Trophoblast cell (in vitro differentiated cells and primary cell): ENCODE measurements at places on chromosomes 2 and 18.

- DNase-seq: peak; percentile 87
Observed at GRCh38 chr2:72012886-72013574, 134.6 kb downstream of the CYP26B1 start.

DNA sequence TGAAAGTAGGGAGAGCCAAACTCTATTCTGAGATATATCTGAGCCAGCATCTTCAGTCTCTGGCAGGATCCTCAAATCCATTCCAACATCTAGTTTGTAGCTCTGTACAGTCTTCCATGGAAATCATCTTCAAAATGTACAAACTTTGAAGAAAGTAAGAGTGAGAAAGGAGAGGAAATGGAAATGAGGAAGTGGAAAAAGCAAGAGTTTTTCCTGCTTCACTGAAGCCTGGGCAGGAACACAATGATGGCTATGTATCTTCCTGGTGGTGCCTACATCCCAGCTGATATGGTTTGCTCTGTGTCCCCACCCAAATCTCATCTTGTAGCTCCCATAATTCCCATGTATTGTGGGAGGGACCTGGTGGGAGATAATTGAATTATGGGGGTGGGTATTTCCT lies 4.1 kb upstream of the RPIA start:
- DNase-seq: no peak

DNA sequence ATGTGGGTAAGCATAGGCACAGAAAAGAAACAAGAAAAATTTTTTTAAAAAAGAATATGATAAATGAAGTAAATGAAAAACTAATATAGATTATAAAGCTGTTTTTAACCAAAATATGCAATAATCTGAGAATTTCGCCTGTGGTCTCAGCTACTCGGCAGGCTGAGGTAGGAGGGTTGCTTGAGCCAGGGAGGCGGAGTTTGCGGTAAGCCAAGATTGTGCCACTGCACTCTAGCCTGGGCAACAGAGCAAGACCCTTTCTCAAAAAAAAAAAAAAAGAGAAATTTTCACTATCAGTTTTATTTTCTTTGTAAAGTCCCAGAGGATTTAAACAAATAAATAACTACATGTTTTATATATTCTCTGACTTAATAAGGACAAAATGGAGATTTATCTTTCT lies 47.3 kb downstream of the DHX57 start:
- no peak for DNase-seq

GRCh38 chr2:85988914-85989270 lies 100.1 kb upstream of the ST3GAL5 start:
- DNase-seq: no peak

DNA sequence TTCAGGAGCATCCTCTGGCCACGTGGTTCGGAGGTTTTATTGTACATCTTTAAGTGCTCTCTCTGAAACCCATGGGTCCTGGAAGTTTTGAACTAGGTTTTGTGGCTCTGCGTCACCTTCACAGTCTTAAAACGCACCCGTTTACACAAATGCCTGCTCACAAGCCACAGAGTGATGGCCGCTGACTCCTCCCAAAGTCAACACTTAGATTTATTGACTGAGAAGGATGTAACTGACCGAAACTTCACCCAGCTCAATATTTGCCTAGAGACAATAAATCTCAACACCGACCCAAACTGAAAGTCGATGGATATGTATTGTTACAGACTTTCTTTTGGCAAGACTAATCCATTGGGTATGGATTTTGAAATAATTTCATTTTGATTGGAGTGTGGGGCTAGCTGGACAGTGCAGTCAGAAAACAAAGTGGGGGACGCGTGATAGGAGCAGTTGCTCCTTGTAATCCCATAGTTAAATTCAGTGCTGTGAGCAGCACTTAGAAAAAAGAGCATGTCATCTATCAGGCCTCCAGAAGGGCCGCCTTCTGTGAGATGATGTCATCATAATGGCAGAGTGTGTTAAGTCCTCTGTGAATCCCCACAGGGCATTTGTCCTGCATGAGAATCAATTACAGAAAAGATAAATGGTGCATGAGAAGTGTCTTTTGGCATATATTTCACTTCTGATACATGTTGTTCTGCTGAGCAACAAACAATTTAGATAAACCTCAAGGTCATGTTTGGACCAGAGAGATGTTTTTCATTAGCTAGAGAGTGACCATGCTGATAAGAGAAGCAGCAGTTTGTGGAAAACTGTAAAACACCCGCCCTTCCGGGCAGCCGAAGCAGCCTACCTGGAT lies 183.7 kb downstream of the INO80D start:
- no peak for DNase-seq

DNA sequence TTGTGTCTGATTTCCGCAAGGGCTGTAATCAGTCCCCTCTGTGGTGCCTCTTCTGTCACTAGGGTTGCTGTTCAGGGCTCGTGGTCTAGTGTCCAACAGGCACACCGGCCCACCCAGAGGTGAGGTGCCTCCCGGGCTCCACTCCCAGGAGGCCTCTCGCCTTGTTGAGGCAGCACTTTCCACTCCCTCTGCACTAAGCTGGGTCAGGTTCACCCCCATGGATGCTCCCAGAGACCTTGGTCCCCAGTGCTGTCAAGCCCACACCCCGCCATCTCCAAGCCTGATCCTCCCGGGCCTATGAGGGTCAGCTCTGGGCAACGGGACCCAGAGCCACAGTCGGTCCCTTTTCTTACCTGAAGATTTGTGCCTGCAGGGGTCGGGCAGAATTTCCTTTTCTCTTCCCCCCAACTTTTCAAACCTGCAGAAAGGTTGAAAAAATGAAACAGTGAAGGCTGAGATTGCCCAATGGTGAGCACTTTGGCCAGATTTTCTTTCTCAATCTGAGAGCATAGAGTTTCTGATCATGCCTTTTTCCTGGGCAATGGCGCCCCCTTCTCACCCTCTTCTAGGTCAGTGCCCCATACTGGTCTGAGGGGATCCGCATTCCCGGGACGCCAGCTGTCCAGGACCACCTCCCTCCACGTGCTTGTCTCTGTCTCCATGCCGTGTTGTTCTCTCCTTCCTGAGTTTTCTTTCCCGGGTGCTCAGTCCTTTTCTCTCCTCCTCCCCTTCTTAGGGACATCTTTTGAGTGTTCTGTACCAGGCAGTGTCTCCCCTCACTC lies 148.0 kb downstream of the ASB1 start:
- DNase-seq: no peak

GRCh38 chr18:74378179-74378682 lies 62.6 kb downstream of the C18orf63 start:
- DNase-seq: no peak

- no peak for DNase-seq
Observed at GRCh38 chr18:27582760-27583412, 397.8 kb upstream of the CHST9 start.

GRCh38 chr2:33210626-33211025 lies 263.9 kb downstream of the LTBP1 start:
- DNase-seq: no peak

DNA sequence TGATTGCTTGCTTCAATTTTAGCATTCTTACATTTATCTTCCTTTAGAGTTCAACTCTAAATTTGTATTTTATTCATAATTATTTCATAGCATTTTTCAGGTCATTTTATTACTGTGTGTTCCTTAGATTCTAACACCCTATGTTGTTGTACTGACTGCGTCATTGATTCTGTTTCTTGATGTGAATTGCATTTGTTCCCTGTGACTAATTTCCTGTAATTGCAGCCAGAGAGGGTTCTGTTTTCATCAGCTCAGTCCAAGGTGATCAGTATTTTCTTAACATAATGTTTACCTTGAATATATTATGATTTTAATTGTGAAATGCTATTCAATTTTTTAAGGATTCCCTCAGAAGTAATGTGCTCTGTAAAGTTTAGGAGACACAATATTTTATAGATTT lies 970.2 kb upstream of the PIK3C3 start:
- no peak for DNase-seq

DNA sequence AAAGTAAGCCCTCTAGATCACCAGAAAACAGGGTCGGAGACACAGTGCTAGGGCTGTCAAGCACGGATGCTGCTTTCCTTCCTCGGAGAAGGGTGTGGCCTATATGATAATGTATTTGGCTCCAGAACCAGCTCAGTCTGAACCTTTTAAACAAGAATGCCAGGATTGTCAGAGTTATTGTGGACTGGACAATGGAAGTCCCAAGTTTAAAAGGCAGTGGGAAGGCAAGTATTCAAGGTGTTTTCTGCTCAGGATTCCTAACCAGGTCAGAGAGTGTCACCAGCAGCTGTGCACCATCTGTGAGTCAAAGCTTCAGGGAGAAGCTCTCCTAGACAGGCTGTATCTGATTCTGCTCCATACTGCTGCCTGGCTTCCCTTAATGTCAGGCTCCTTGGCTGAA lies 94.8 kb downstream of the SPOPL start:
- DNase-seq: peak; percentile 80

- peak; percentile 96 for DNase-seq
Observed at GRCh38 chr2:207334624-207335371, 169.1 kb upstream of the KLF7 start.

GRCh38 chr2:127398239-127398590 lies 10.4 kb upstream of the MAP3K2 start:
- peak; percentile 61 for DNase-seq

DNA sequence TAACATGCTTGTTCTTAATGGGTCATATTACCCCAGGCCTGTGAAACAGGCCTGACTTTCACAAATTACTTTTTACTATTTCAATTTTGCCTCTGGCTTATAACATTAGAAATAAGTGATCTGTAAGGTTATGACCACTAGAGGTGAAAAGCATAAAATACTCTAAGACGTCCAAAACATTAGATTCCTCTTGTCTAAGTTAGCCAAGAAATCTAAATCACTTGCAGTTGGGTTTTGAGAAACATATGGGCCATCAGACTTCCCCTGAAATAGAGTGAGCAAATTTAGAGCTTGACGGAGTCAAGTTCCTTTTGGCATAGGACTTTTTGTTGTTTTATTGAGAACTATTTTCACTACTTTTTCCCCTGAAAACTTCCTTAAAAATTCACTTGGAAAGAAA lies 32.7 kb upstream of the RIT2 start:
- DNase-seq: no peak

GRCh38 chr18:9417073-9417851 lies 58.1 kb upstream of the RALBP1 start:
- no peak for DNase-seq

DNA sequence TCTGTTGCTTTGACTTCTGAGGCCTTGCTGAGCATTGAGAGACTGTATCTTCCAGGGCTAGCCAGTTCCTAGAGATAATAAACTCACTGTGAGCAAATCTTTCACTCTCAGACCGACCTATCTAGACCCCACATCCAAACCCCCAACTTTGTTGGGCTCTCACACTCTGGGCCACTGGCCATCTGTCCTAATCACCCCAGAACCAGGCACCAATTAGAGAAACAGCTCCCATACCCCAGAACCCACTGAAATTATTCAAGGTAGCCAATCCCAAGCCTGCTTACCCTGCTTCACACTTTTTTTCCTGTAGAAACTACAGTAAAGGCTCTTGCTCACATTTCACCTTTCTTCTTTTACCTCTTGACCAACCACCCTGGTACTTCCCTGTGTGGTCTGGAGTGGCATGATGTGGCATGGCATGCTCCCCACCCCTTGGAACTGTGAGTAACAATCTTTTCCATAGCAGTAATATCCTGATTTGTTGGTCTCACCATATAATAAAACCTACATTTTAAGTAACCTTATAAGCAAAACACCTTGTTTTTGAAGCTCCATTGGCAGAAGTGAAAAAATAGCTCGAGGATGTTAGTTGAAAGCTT lies 55.2 kb downstream of the ANKRD12 start:
- no peak for DNase-seq

DNA sequence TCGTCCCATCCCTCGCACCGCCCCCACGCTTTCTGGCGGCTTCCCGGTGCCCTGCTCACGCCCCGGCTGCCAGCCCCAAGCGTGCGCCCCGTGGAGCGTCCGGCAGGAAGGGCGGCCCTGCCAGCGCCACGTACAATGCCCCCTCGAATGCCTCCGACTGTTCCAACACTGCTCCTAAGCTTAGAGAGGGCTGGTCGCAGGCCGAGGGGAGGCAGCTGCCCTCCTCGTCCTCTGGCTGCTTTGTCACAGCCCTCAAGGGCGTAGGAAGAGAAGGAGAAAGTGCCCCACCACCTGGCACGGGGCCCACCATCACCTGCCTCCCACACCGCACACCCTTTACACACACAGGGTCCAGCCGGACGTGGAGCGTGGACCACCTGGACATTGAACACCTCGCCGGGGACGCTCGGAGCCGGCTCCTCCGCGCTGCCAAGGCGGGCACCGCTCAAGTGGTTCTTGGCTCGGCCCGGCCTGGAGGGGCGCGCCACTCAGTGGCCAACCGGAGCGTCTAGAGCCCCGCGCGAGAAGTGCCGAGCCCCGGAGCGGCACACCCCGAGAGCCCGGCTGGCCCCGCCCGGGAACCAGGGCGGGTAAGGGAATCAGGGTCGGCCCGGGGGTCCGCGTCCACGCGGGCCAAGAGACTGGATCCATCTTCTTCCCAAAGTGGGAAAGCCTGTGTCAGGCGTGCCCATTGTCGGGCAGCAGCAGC lies 830 bp downstream of the DNER start:
- no peak for DNase-seq

DNA sequence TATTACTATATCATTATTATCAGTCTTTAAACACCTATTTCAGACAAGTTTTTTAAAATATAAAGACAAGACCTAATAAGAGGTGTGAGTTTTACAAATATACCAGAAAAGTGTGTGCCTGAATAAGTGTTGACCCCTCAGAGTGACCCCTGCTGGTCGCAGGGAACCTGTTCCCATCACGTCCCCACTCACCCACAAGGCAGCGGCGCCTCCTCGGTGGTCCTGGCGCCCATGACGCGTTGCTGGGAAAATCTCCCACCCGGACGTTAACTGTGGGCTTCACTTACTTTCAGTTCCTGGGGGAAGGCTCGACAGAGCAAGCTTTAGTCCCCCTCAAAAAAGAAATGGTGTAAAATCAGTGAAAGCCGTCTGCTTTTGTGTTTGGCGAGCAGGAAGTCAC lies 93.5 kb downstream of the TMEM18 start:
- no peak for DNase-seq

DNA sequence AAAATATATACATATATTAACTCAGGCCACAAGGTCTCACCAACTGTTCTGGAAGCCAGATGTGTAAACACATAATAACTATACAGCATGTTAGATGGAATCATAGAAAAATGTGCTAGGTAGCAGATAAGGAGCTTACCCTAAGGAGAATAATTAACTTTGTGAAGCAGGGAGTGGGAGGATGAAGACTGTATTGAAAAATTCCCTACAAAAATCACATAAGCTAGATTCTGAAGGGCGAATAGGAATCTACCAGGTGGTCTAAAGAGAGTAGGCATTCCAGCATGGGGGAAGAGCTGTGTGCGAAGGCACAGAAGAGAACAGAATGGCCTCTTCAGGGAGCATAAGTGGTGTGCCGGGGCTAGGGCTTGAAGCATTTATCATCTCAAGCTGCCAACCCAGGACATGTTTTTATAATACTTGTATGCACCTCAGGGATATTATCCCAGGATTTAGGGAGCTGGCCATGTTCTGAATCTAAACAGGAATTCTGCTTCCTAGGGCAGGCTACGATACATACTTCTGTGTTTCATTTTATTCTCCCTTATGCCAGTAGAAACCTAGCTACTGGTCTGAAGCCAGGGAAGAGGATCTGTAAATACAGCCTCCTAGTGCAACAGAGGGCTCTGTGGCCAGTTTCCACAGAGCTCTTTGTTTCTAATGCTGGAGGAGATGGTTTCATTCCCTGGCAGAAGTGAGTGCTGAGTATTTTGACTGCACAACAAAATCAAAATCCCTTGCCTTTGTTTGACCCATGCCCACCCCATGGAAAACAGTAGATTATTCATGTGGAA lies 56.7 kb downstream of the NEMP2 start:
- DNase-seq: no peak

- DNase-seq: no peak
Observed at GRCh38 chr2:225038231-225038523, 4.1 kb downstream of the DOCK10 start.

- no peak for DNase-seq
Observed at GRCh38 chr18:71249791-71250190, 960.9 kb downstream of the SOCS6 start.

GRCh38 chr2:169761970-169762292 lies 28.3 kb downstream of the KLHL23 start:
- no peak for DNase-seq
